Lower leg skin (tissue), 4 donors: ENCODE measurements at places on chromosomes 7 and 10.

- no peak for DNase-seq
Measured at GRCh38 chr10:16717622-16718395, 99.4 kb downstream of the RSU1 start.

- DNase-seq, result no peak
Measured at GRCh38 chr7:157745721-157746709, 409.2 kb downstream of the DNAJB6 start.

GRCh38 chr7:149703044-149703650 lies 70.2 kb downstream of the ZNF467 start:
- no peak for DNase-seq

- DNase-seq, result no peak
Measured at GRCh38 chr7:107789647-107790046, 13.4 kb downstream of the SLC26A3 start.

GRCh38 chr7:1289666-1290025 lies 57.0 kb downstream of the UNCX start:
- no peak for DNase-seq

DNA sequence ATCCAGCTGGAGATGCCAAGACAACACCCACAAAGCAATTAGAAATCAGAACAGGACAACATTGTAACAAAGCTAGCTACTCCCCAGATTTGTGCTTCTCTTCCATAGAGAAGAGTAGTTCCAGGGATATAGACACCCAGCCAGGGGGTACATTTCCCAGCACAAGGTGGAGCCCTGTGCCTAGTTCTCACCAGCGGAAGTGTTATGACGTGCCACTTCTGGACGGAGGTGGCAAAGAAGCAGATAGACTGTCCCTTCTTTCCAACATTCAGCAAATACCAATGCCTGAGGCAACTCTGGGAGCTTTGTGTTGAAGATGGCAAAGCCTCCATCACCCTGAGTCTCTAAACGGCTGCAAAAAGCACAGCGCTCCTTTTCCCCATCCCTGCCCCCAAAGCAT lies 23.4 kb upstream of the GSAP start:
- peak; percentile 25 for DNase-seq

GRCh38 chr7:92071032-92071431 lies 63.2 kb downstream of the CYP51A1 start:
- no peak for DNase-seq
